ENCODE measurements at places on chromosomes 4 and X.

GRCh38 chrX:7233580-7234406 lies 85.8 kb upstream of the PUDP start:
- DNase-seq, result no peak

GRCh38 chrX:17829566-17829965 lies 31.5 kb downstream of the RAI2 start:
- no peak for DNase-seq

GRCh38 chr4:40264995-40265909 lies 68.4 kb downstream of the RHOH start:
- DNase-seq, result peak; percentile 53

DNA sequence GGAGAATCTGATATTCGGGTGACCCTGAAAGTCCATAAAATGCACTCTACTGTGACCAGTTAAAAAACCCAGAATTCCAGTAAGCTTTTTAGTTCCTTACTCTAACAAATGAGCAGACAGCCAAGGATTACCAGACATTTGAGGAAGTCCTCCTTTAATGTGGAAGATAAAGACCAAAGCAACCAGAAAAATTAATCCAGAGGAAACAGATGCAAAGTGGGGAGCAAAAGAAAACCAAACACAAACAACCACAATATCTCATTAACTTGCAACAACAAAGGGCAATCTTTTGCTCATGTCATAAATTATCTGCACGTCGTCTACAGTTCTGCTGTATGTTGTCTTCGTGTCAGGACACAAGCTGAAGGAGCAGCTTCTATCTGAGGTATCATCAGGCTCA lies 164.4 kb downstream of the PJA1 start:
- no peak for DNase-seq

DNA sequence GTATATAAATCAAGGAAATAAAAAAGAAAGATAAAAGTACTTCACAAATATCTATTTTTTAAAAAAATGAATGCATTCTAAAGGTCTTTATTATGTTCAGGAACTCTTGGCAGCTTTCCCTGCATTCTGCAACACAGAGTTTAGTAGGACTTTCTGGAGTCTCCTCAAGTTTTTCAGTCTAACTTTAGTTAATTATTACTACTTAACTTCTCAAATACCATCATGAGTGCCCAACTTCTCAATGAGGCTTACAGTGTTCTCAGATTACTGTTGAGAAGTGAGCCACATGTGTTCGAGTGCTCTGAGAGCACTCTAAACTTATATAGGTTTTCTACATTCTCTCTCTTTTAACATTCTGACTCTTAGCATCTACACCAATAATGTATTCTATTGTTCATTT lies 1852.9 kb upstream of the PCDH10 start:
- DNase-seq, result no peak

GRCh38 chr4:71729856-71730255 lies 54.0 kb downstream of the GC start:
- DNase-seq, result no peak

DNA sequence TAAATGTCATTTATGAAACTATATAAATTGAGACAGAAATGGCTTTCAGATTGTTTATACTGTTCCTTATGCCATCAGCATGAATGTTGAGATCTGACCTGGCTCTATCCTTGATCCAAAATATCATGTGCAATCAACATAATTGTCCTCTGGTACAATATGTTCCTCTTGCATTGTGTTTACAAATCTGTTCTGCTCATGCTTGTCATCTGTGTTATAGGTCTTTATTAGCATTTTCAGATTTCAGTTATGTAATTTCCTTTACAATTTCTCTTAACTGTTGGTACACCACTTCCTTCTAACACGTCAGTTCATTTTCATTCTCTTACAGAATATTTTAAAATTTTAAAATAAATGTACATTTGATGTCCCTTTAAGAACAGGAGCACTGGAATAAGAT lies 1.6 kb downstream of the HPGD start:
- DNase-seq, result no peak

GRCh38 chr4:135605076-135605475 lies 1403.5 kb upstream of the PABPC4L start:
- DNase-seq, result no peak
